ENCODE measurements at places on chromosomes 5 and 9. TPM values are rescaled to one million over a fixed set of nuclear protein-coding genes. Genes with fewer than 3 reads are reported as not detected.

The ZNF483 gene
- total RNA-seq: 84.5 TPM

The IFNB1 gene
- total RNA-seq: not detected

DNA sequence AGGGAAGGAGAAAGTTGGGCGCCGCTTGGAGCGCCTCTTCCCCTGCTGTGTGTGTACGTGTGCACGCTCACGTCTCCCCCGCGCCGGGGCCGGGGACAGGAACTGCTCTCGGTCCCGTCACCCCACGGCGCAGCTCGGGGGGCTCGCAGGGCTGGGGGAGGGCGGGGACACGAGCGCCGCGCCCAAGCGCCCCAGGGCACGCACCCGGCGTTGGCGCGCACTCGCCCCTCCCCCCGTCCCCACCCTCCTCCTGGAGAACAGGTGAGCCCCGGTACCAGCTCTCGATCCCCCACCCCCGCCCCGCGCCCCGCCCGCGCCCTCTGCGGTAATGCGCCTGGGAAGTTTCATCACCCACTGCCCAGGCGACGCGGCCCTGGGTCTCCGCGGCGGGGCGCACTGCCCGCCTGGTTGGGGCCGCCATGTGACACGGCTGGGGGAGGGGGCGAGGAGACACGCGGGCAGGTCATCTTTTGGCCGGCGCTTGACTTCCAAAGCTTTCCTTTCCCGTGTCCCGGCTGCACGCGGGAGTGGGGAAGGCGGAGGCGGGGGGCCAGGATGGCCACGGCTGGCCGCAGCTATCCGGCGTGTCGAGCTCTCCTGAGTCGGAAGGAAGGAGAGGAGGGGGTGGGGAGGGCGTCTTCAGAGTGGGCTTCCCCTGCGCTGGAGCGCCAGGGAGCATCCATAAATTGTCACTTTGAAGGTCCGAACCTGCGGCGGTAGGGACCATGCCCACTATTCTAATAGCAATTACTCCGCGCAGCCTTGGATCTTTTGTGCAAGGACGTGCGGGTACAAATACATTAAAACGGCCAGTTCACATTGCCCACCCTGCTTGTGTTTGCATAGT is 1.5 kb upstream of the STC2 start:
- peaks cover 8% of the 10 kb centered on the region for H3K27me3 ChIP-seq
- peaks cover 10% of the 10 kb centered on the region for H3K36me3 ChIP-seq
- peaks cover 32% of the 10 kb centered on the region for H3K4me1 ChIP-seq
- DNase-seq: peak; percentile 88
- peak overlapping the region; percentile 99 for H3K27ac ChIP-seq

GRCh38 chr5:89277816-89278215 is 394.8 kb upstream of the MEF2C start:
- no peak overlapping the region for H3K4me3 ChIP-seq
- no peaks in the 10 kb centered on the region for H3K36me3 ChIP-seq
- H3K27me3 ChIP-seq: no peaks in the 10 kb centered on the region
- no peak overlapping the region for H3K27ac ChIP-seq
- no peaks in the 10 kb centered on the region for H3K4me1 ChIP-seq

DNA sequence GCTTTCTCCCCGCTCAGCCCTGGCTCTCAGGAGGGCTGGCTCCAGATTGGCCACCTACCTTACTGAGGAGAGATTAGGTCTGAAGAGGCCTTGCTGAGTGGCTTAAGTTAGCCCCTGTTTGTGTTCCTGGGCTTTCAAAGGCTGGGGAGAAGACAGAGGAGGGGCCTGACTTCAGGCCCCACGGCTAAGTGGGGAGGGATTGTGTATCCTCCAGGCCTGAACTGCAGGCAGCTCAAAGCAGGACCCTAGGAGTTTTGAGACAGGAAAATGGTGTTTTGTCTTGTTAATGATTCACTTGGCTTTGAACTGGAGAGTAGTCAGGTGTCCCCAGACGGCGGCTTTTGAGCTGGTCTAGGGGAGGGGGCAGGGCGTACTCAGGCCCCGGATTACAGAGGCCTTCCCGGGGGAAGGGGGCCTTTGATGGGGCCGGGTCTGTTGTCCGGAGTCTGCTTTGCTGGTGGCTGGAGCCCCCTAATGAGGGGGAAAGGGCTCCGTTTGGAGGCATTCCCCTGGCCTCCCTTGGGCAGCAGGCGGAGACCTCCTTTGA is 162.0 kb upstream of the SMIM23 start:
- H3K4me1 ChIP-seq: peaks cover 21% of the 10 kb centered on the region
- no peak overlapping the region for H3K27ac ChIP-seq
- peaks cover 84% of the 10 kb centered on the region for H3K27me3 ChIP-seq
- peak; percentile 95 for DNase-seq

- no peak overlapping the region for H3K4me3 ChIP-seq
- 0 out of 2 replicates have a peak, but pooled peaks cover 4% of the 10 kb centered on the region for H3K36me3 ChIP-seq
- DNase-seq: no peak
- H3K4me1 ChIP-seq: peaks cover 17% of the 10 kb centered on the region
- no peaks in the 10 kb centered on the region for H3K27me3 ChIP-seq
- H3K27ac ChIP-seq: no peak overlapping the region
These were observed 740.7 kb downstream of the CETN3 start for GRCh38 chr5:89668821-89669220.

The SPOCK1 gene
- total RNA-seq: 10.5 TPM

The TLX3 gene
- 0.83 TPM for total RNA-seq

GRCh38 chr5:176820937-176821336 is 10.6 kb downstream of the UNC5A start:
- no peaks in the 10 kb centered on the region for H3K36me3 ChIP-seq
- no peak overlapping the region for H3K27ac ChIP-seq
- H3K4me1 ChIP-seq: peaks cover 10% of the 10 kb centered on the region
- H3K27me3 ChIP-seq: peaks cover 6% of the 10 kb centered on the region
- no peak overlapping the region for H3K4me3 ChIP-seq

GRCh38 chr9:120713257-120714087 is 798 bp downstream of the MEGF9 start:
- no peaks in the 10 kb centered on the region for H3K36me3 ChIP-seq
- H3K4me3 ChIP-seq: peak overlapping the region; percentile 84
- no peak overlapping the region for H3K27ac ChIP-seq
- peak; percentile 58 for DNase-seq
- H3K4me1 ChIP-seq: peaks cover 10% of the 10 kb centered on the region
- H3K27me3 ChIP-seq: peaks cover 29% of the 10 kb centered on the region

GRCh38 chr5:154806176-154806575 is 44.2 kb downstream of the FAXDC2 start:
- peaks cover 94% of the 10 kb centered on the region for H3K36me3 ChIP-seq
- no peak for DNase-seq
- H3K4me3 ChIP-seq: no peak overlapping the region
- H3K4me1 ChIP-seq: no peaks in the 10 kb centered on the region

The C9orf50 gene
- total RNA-seq: not detected

GRCh38 chr9:35907711-35908503 is 1.4 kb upstream of the SPAAR start:
- H3K36me3 ChIP-seq: no peaks in the 10 kb centered on the region
- peak; percentile 67 for DNase-seq
- H3K27me3 ChIP-seq: no peaks in the 10 kb centered on the region
- peak overlapping the region; percentile 80 for H3K27ac ChIP-seq
- 0 out of 2 replicates have a peak overlapping the region, but pooled peaks have one; percentile 20 for H3K4me3 ChIP-seq

- no peak for DNase-seq
- no peak overlapping the region for H3K27ac ChIP-seq
- H3K4me3 ChIP-seq: no peak overlapping the region
- H3K27me3 ChIP-seq: no peaks in the 10 kb centered on the region
- H3K36me3 ChIP-seq: no peaks in the 10 kb centered on the region
These were observed 29.3 kb downstream of the SLC1A1 start for GRCh38 chr9:4519604-4520003.

The GADD45G gene
- total RNA-seq: 15.8 TPM

GRCh38 chr5:84696651-84697050 is 312.0 kb upstream of the EDIL3 start:
- DNase-seq: no peak
- no peaks in the 10 kb centered on the region for H3K4me1 ChIP-seq
- H3K27ac ChIP-seq: no peak overlapping the region

GRCh38 chr9:116156621-116157314 is 3.2 kb downstream of the PAPPA start:
- DNase-seq: peak; percentile 74
- peaks cover 36% of the 10 kb centered on the region for H3K4me1 ChIP-seq
- peaks cover 63% of the 10 kb centered on the region for H3K27me3 ChIP-seq
- no peak overlapping the region for H3K27ac ChIP-seq
- peak overlapping the region; percentile 55 for H3K4me3 ChIP-seq

DNA sequence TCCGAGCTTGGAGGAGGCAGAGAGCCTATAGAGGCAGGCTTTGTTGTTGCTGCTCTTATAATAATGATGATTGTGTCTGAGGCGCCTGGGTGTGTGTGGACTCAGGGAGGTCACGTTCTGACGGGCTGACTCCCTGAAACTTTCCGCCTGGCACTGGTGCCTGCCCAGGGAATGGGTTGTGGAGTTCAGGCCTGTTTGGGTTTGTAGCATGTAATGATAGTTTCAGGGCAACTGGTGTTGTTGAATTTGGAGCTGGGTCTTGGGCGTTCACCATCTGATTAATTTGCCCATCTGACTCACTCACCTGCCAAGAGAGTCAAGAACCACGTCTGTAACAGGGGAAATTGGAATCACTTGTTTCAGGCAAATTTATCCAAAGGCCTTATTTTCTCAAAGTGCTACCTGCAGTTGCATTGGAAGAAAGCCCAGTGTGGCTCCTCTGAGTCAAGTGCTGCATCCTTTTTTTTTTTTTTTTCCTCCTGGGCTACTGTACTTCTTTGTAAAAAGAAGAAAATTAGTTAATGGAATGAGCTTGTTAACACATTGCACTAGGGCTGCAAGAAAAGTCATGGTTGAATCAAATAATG is 386.5 kb downstream of the GADD45G start:
- peak; percentile 8 for DNase-seq
- H3K27ac ChIP-seq: no peak overlapping the region
- peaks cover 13% of the 10 kb centered on the region for H3K4me1 ChIP-seq
- H3K36me3 ChIP-seq: no peaks in the 10 kb centered on the region
- no peaks in the 10 kb centered on the region for H3K27me3 ChIP-seq
- no peak overlapping the region for H3K4me3 ChIP-seq

DNA sequence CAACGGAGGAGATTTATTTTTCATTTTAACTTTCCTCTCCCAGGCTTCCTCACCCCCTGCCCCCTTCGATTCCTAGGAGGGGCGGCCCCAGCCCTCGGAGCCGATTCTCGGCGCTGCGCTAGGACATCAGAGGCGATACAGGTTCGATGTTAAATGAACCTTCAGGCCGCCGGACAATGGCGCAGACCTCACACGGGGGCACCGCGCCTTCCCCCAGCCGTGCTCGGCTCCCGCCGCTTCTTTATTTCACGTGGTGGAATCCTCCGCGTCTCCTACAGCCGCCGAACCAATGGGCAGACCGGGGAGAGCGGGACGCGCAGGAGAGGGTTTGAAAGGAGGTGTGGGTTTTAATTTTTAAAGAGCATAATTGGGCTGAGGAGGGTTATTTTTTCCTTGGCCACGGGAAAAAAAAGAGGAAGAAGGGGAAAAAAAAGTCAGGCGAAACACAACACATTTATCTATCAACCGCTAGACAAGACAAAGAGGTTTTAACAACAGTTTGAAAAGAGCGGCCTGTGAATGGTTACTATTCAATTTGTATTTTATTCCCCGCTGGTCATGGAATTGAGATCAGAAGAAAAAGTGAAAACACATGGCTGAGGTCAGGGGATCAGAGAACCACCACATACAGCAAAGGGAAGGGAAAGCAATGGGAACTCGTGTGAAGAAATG is 126.8 kb downstream of the TMEM174 start:
- peaks cover 100% of the 10 kb centered on the region for H3K27me3 ChIP-seq
- H3K27ac ChIP-seq: no peak overlapping the region
- H3K36me3 ChIP-seq: no peaks in the 10 kb centered on the region
- peak; percentile 58 for DNase-seq
- H3K4me1 ChIP-seq: peaks cover 63% of the 10 kb centered on the region

DNA sequence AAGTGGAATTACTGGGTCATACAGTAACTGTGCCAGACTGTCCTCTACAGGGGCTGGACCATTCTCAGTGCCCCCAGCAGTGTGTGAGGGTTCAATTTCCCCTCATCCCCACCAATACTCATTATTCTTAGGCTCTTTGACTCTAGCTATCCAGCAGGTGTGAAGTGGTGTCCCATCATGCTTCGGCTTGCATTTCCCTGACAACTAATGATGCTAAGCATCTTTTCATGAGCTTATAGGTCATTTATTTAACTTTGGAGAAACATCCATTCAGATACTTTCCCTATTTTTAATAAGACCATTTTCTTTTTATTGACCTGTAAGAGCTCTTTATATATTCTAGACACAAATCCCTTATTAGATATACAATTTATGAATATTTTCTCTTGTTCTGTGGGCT is 63.6 kb downstream of the ADAMTS2 start:
- no peaks in the 10 kb centered on the region for H3K4me1 ChIP-seq
- DNase-seq: no peak
- H3K27me3 ChIP-seq: no peaks in the 10 kb centered on the region
- no peaks in the 10 kb centered on the region for H3K36me3 ChIP-seq
- H3K4me3 ChIP-seq: no peak overlapping the region

The QRFP gene
- total RNA-seq: not detected

- peaks cover 3% of the 10 kb centered on the region for H3K4me1 ChIP-seq
- no peaks in the 10 kb centered on the region for H3K27me3 ChIP-seq
- H3K27ac ChIP-seq: no peak overlapping the region
These were observed 3.7 kb downstream of the SPATA31E1 start for GRCh38 chr9:87886210-87886932.

The SPATA31D1 gene
- total RNA-seq: not detected

The SH3GL2 gene
- 8.6 TPM for total RNA-seq

GRCh38 chr5:25554077-25554476 is 909.3 kb upstream of the CDH10 start:
- no peaks in the 10 kb centered on the region for H3K27me3 ChIP-seq
- 0 out of 2 replicates have a peak, but pooled peaks cover 10% of the 10 kb centered on the region for H3K4me1 ChIP-seq
- peak; percentile 39 for DNase-seq
- no peak overlapping the region for H3K4me3 ChIP-seq
- H3K36me3 ChIP-seq: no peaks in the 10 kb centered on the region

GRCh38 chr5:24591426-24591825 is 53.4 kb downstream of the CDH10 start:
- no peak overlapping the region for H3K27ac ChIP-seq
- H3K4me3 ChIP-seq: no peak overlapping the region
- no peaks in the 10 kb centered on the region for H3K36me3 ChIP-seq
- DNase-seq: no peak

DNA sequence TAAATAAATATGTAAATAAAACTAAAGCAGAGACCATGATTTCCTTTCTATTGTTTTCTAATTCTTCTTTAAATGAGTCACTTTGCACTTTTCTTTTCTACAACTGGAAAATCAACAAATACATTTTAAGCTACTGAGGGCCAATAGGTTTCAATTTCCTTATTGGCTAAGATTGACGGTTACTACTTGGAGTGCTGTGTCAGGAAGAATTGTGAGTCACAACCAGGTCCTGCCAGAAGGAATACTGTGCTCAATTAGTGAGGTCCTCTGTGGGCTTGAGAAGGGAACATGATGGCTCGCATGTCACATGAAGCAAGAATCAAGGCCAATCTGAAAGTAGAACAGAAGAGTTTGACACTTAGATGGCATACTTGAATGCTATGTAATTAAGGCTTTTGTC is 110.8 kb downstream of the HMHB1 start:
- DNase-seq: no peak
- H3K27ac ChIP-seq: no peak overlapping the region
- no peaks in the 10 kb centered on the region for H3K36me3 ChIP-seq
- no peak overlapping the region for H3K4me3 ChIP-seq
- no peaks in the 10 kb centered on the region for H3K27me3 ChIP-seq

- no peak overlapping the region for H3K4me3 ChIP-seq
- peaks cover 16% of the 10 kb centered on the region for H3K4me1 ChIP-seq
- H3K27me3 ChIP-seq: no peaks in the 10 kb centered on the region
- H3K36me3 ChIP-seq: no peaks in the 10 kb centered on the region
- no peak for DNase-seq
These were observed 162.2 kb upstream of the STK32A start for GRCh38 chr5:147072622-147073021.

The CDC20B gene
- total RNA-seq: not detected
